ENCODE measurements at places on chromosomes 3 and 15.

DNA sequence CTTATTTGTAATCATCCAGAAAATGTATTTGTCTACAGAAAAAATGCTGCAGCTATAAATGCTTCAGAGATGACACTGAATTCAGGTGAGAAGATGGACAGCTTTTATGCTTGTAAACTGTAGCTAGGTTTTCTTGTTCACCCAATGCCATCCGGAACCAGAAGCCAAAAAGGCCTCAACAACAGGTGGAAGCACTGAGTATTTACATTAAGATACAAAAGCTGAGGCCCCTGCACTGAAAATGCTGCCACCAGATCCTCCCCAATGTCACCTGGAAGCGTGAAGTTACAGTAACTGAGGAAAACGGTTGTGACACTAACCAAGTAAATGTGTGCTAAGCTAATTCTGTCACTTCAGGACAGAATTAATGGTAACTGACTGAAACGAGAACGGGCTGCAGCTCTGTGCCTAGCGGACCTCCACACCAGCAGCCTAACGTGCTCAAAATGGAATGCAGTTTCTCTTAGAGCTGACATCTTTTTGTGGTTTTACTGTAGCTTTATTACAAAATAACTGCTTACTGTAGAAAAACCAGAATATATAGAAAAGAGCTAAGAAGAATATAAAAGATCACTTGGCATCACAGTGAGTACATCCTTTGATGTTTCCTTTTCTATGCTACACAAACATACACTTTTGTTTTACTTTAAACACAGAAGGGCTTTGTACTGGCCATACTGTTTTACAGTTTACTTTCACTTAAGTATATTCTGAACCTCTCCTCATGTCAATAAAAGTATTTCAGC lies 7.6 kb downstream of the CHSY1 start:
- DNase-seq: no peak

DNA sequence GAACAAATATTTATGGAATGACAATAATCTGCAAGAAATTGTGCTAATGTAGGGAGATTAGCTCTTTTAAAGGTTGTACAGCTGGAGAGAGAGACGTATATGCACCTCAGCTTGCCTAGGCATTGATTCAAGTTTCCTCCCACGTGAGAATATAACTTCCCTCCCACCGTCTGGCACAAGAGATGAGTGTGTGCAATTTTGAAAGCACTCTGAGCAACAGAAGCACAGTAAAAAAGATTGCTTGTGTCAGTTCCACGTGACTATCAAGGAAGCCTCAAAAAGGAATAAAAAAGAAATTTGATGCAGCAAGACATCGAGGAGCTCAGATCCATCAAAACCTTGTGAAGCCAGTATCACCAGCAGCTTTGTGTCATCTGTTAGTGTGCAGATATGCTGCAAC lies 435.3 kb downstream of the TUSC7 start:
- DNase-seq: no peak

DNA sequence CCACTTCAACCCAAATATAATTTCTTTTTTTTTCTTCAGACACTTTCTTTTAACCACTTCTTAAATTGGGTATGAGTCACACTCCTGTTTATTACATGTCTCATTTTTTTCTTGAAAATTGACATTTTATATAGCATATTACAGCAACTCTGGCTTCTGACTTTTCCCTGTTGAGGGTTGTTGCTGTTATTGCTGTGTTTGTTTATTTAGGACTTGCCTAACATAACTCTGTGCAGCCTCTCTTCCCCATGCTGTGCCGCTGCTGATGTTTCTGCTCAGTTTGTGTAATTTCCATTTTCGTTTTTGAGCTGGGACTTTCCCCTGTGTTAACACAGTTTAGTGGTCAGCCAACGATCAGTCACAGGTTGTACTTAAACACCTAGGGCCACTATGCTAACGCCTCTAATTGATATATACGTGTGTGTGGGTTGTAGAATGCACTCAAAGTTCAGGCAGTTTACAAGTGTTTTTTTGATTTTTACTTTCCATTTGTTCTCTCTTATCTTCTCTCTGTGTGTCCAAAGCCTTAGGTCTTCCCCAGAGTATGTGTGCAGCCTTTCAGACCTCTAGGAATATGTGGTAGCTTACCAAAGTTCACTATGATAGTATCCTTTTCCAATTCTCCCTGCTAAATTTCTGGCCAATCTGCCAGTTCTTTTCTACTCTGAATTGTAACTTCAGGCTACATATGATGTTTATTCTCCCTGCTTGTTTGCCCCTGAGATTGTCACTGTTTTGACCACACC lies 337.2 kb downstream of the ZBTB20 start:
- no peak for DNase-seq

DNA sequence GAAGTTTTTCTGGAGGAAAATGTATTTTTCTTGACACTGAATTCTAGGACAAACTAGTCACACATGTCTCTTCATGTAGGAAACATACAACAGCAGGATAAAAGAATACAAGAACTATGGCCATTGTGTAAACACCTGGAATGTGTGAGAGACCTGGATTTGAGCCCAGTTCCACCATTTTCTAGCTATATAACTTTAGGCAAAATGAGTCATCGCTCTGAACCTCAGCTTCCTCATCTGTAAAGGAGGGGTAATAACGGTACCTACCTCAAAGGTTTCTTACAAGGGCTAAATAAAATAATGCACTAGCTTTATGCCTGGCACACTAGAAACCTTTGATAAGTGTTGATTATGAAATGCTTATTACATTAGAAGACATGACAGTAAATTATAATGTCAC lies 57.8 kb downstream of the RIOX2 start:
- DNase-seq: no peak

GRCh38 chr3:17645074-17645698 lies 97.2 kb downstream of the TBC1D5 start:
- no peak for DNase-seq

DNA sequence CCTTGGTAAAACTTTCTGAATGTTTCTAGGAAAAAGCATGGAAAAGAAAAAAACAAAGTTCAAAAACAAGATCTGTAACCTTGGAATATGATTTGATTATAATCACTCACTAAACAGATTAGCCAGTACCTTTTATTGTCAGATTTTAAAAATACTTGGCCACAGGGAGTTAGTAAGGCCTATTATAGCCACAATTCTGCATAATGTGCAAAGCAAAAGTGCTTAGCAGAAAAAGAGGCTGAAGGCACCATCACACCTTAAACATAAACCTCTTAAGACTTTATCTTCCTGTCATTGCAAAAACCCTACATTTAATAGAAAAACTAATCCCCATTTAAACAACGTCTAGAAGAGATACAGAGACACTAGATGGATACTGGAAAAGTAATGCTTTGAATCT lies 41.8 kb downstream of the CHSY1 start:
- no peak for DNase-seq
